ENCODE measurements at places on chromosomes 16 and 17. TPM values are rescaled to one million over a fixed set of nuclear protein-coding genes. Genes with fewer than 3 reads are reported as not detected.

SLC16A11 gene
- 1.2 TPM for total RNA-seq

PCTP gene
- total RNA-seq, result 7.6 TPM

ZFPM1 gene
- 9.9 TPM for total RNA-seq

IL34 gene
- total RNA-seq, result not detected

C17orf100 gene
- 1.6 TPM for total RNA-seq

NPIPA8 gene
- 61.8 TPM for total RNA-seq

SLC52A1 gene
- 0.16 TPM for total RNA-seq

CMTM2 gene
- total RNA-seq, result 0.51 TPM

ZBTB4 gene
- total RNA-seq, result 17.5 TPM

CCDC144A gene
- total RNA-seq, result 7.6 TPM

CD300E gene
- total RNA-seq, result not detected

NLE1 gene
- total RNA-seq, result 38.1 TPM

KRTAP4-9 gene
- total RNA-seq, result not detected

LAT gene
- 200 TPM for total RNA-seq

SGF29 gene
- total RNA-seq, result 35.5 TPM

RPTOR gene
- total RNA-seq, result 48.6 TPM
